ENCODE measurements at places on chromosomes 6 and 20.

GRCh38 chr6:105191351-105191750 lies 11.5 kb upstream of the POPDC3 start:
- DNase-seq: no peak

DNA sequence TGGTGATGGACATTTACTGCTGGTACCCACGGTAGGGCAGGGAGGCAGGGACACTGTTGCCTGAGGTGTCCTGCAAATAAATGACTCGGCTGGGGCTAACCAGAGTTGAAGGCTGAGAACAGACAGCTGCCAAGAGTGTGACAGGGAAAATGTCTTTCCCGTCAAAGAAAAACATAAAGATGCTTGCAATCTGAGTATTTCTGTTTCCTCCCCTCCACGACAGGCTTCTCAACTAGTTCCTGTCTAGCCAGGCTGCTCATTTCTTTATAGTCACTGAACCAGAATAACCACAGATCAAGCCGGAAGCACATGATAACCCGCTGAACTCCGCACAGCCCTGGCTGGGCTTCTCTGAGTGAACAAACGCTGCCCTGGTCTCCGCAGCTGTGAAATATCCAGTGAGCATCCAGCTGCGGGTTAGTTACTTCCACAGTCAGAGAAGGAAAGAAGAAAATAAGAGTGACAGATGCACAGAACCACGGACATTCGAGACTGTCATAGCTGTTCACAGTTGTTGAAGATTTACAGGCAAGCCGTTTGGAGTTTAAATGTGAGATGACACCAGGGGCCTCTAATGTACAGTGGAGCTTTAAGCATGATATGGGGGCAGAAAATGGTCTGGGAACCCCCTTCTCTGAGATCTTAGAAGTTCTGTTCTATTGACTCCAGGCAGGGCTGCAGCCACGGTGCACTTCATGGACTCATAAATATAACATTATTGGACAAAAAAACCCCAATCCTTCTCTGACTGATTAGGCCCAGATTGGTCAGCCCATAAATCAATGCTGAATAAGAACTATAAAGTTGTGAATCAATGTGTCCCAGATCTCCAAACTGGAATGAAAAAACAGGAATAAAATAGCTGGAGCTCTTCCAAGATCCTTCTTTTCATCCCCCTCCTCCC lies 299.9 kb upstream of the SUPT3H start:
- DNase-seq: no peak

- no peak for DNase-seq
Observed at GRCh38 chr6:110181131-110182030, 1.2 kb downstream of the CDC40 start.

- no peak for DNase-seq
Observed at GRCh38 chr20:6832811-6833210, 65.3 kb downstream of the BMP2 start.

- peak; percentile 94 for DNase-seq
Observed at GRCh38 chr6:37492991-37493660, 6.6 kb downstream of the CCDC167 start.
